Pons (tissue), 1 donor: ENCODE measurements at places on chromosomes 1 and 21.

GRCh38 chr1:194848846-194849245, 1662.4 kb upstream of the B3GALT2 start:
- DNase-seq = no peak

GRCh38 chr1:49293016-49293415, 516.3 kb upstream of the BEND5 start:
- DNase-seq = no peak

- no peak for DNase-seq
These were observed 10.6 kb downstream of the PTPRC start for GRCh38 chr1:198649232-198649967.

GRCh38 chr1:158992787-158993312, 16.9 kb upstream of the IFI16 start:
- DNase-seq = no peak

GRCh38 chr1:161390559-161390858, 22.8 kb upstream of the CFAP126 start:
- DNase-seq = no peak

DNA sequence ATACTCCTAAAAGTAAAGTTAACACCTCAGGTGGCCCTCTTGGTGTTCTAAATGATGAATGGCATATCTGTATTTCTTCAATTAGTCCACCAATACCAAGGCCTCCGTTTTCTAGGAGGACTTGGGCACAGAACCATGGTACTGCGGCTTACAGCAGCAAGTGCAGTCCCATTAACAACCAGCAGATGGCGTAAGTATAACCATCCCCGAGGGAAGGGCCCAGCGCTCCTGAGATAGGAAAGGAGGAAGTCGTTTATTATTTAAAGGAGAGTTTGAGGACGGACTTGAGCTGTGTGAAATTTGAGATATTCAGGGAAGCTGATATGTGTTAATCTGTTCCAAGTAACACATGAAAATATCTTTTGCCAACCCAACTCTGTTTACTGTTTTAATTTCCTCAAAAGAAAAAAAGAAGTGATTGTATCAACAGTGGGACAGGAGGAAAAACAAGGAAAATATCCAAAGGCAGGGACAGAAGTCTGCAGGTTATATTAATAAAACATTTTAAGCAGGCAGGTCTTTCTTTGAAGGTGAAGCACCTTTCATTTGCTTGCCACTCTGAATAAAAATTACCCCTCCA, 37.7 kb upstream of the KCNJ15 start:
- peak; percentile 34 for DNase-seq

DNA sequence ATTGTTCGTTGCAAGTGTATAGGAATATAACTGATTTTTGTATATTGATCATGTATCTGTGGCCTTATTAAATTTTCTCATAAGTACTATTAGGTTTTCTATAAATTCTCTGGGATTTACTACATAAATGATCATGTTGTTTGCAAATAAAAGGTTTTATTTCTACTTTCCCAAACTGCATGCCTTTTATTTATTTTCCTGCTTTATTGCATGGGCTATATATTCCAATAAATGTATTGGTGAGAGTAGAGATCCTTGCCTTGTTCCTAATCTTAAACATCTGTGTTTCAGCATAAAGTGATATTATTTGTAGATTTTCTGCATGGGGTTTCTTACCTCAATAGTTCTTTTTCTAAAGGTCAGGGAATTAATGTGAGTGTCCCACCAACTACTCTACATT, 107.0 kb upstream of the CD55 start:
- DNase-seq = no peak

GRCh38 chr1:147750618-147751217, 9.7 kb downstream of the GJA5 start:
- no peak for DNase-seq

DNA sequence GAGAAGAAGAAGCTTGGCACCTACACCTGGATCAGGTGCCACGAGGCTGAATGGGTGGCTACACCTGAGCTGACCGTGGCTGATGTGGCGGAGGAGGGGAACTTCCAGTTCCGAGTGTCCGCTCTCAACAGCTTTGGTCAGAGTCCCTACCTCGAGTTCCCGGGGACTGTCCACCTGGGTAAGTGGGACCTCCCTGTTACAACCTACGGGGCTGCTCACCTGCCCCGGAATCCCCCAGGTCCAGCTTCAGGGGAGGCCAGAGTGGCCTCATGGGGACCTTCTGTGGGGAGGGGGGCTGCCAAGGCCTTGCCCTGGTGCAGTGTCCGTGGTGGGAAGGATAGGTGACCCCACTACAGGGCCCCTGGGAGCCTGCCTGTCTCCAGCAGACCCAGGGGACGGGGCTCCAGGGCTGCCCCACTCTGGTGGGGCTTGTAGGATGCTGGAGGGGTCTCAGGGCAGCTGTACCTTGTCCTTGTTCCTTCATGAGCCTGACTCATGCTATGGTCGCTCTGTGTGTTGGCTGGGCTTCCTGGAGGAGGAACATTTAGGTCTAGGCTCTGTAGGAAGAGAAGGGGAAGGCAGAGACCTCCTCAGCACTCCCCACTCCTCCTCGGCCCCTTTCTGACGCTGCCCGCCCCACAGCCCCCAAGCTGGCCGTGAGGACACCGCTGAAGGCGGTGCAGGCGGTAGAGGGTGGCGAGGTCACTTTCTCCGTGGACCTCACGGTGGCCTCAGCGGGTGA, 7.2 kb downstream of the OBSCN start:
- DNase-seq = no peak

GRCh38 chr1:67755160-67755559, 70.2 kb downstream of the GADD45A start:
- no peak for DNase-seq

DNA sequence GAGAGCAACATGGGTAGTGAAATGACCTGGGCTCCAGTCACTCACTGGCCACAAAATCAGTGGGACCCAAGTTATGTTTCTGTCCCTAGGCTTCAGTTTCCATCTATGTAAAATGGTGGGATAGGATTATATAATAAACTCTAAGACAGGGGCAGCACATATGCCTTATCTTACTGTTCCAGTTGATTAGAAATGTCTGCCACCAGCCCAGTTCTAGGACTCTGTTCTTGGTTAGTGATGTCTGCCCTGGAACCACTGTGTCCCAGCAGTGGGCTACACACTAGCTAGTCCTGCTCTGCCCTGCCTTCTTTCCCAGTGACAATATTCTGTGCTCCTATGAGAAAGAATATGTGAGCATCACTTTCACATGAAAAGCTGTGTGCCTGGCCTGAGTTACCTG, 138.3 kb downstream of the PCNX2 start:
- no peak for DNase-seq

GRCh38 chr1:187490266-187490665, 661.5 kb downstream of the PLA2G4A start:
- DNase-seq = no peak

- no peak for DNase-seq
These were observed 65.8 kb downstream of the ATP5PO start for GRCh38 chr21:33849834-33850233.

- DNase-seq = no peak
These were observed 5.7 kb downstream of the SLC6A17 start for GRCh38 chr1:110155878-110156522.

- DNase-seq = no peak
These were observed 40.8 kb downstream of the PTPRC start for GRCh38 chr1:198679535-198680173.

- no peak for DNase-seq
These were observed 172.5 kb downstream of the ST6GALNAC5 start for GRCh38 chr1:77039739-77040138.

GRCh38 chr21:33685613-33686197, 43.4 kb downstream of the ITSN1 start:
- DNase-seq = no peak

DNA sequence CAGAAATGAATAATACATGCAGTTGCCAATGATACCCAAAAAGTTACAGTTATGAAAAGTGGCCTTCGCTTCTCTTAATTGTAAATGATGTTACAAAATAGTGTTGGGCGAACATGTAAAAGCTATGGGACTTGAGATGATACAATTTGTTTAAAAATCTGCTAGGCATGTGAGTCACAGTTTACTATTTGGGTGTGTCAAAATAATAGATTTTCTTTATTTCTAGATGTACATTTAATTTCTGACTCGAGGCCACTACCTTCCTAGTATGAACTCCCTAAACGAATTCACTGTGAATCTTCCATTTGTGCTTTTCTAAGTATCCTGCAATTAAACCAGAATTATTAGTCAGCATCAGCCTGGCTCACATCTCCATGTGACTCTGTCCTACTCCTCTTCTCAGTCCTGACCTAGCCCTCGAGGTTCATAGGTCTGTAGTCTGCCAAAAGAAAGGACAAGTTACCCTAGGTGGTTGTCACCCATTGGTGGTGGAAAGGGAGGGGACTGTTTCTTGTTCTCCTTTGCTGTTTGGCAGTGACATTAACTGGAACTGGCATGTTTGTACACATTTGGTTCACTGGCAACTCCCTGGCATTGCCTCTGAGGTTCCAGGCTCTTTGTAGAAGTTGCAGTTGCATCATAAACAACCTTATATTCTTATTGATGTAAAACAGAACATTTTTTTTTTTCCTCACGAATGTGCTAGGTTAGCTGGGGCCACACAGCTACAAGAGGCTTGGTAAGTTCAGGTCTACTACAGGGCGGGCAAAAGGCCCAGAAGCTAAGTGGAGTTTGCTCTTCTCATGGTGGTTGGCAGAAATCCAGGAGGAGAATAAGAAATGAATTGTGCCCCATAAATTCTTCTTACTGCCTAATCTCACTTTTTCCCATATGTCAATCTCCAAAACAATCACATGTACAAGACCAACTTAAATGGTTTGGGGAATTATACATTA, 746.5 kb upstream of the ADAMTS5 start:
- no peak for DNase-seq

- no peak for DNase-seq
These were observed 27.8 kb downstream of the FOXO6 start for GRCh38 chr1:41389009-41389408.

DNA sequence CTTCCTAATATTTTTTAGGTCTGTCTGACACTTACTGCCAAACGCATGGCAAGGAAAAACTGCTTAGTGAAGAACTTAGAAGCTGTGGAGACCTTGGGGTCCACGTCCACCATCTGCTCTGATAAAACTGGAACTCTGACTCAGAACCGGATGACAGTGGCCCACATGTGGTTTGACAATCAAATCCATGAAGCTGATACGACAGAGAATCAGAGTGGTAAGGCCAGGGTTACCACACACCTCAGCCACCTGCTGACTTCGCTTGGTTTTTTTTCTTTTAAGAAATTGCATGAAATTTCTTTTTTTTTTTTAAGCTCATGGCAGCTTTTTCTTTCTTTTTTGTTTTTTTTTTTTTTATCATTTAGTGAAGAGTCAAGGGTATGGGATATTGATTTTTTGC, 17.2 kb downstream of the ATP1A1 start:
- no peak for DNase-seq

GRCh38 chr21:46017148-46017547, 35.6 kb downstream of the COL6A1 start:
- DNase-seq = no peak

- no peak for DNase-seq
These were observed 12.6 kb upstream of the ARTN start for GRCh38 chr1:43921022-43921421.

GRCh38 chr1:219581344-219581743, 31.6 kb downstream of the ZC3H11B start:
- DNase-seq = no peak

GRCh38 chr1:230979952-230980351, 1.1 kb downstream of the ARV1 start:
- no peak for DNase-seq

DNA sequence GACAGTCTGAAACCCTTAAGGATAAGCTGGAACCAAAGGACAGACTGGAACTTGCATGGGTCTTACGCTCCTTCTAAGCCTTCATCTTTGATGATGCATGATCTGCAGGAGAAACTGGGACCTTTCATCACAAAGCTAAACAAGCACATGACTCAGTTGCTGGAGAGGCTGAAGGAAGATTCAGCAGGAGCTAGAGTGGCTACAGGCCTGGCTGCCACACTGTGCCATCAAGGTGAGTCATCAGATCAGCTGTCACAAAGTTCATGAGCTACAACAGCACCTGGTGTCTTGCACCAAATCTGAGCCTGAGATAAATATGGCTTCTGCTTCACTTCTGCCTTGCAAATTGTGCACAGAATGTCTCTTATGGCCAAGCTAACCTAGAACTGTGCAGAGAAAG, 95.5 kb upstream of the MARK1 start:
- peak; percentile 7 for DNase-seq

- DNase-seq = no peak
These were observed 1656.9 kb downstream of the MRPL39 start for GRCh38 chr21:23950344-23950743.

GRCh38 chr1:87968197-87968955, 639.7 kb downstream of the LMO4 start:
- peak; percentile 41 for DNase-seq

- no peak for DNase-seq
These were observed 33.0 kb downstream of the CAMK1G start for GRCh38 chr1:209616366-209617046.

DNA sequence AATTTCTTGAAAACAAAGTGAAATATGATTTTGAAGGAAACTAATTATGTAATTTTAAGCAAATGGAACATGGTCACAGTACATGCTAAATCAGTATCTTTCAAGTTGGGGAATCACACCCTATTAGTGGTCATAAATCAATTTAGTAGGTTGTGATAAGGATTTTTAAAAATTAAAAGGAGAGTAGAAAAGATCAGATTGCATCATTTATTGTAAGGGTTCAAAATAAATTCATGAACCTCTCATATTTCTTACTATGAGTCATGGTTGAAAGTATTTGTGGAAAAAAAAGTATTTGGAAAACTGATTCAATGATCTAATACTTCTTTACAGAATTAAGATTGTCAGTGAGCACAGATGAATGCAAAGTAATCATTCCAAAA, 14.6 kb downstream of the ADSS2 start:
- no peak for DNase-seq

DNA sequence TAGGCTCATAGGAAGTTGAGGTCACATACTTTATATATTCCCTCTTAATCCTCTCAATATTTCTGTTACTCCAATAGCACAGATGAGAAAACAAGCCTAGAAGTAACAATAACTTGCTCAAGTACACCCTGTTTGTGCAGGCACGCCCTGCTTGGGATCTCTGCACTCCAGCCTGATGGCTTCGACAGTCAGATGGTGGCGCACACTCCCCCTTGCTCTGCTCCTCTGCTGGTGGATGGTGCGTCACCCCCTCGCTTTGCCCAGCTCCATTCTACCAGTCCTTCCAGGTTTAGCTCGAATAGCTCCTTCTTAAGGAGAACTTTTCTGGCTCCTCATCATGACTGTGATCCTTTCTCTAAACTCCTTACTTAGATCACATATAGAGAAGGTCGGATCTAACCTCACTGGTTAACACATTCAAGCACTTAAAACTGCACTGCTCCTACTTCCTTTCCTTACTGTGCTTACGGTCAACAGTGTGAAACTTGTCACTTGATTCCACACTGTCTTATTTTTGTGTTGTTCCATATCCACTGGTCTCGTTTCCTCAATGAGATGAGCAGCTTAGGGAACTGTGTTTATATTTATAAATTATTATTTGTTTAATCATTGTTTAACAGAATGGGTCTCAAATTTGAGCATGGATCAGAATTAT, 3.0 kb downstream of the TSPAN2 start:
- DNase-seq = no peak
